Hair follicle dermal papilla cell (primary cell): ENCODE measurements at places on chromosomes 1 and 21. TPM values are rescaled to one million over a fixed set of nuclear protein-coding genes. Genes with fewer than 3 reads are reported as not detected.

A3GALT2 gene
- not detected in 2 replicates for total RNA-seq

PLEKHA6 gene
- 0.12 and 0.32 TPM in 2 replicates for total RNA-seq

CENPF gene
- 6.3 and 6.8 TPM in 2 replicates for total RNA-seq

ST6GALNAC5 gene
- total RNA-seq, result 81.5 and 135 TPM in 2 replicates

PTPN7 gene
- total RNA-seq, result not detected in 2 replicates

CDC7 gene
- total RNA-seq, result 2.2 and 3.9 TPM in 2 replicates

TMEM50B gene
- total RNA-seq, result 46.3 and 49.7 TPM in 2 replicates

IL12RB2 gene
- not detected in 2 replicates for total RNA-seq

SAMSN1 gene
- total RNA-seq, result not detected in 2 replicates

FOXD3 gene
- total RNA-seq, result not detected in 2 replicates

ELF3 gene
- total RNA-seq, result 0.49 and 0.81 TPM in 2 replicates

CDC42 gene
- total RNA-seq, result 432 and 437 TPM in 2 replicates

VWA1 gene
- total RNA-seq, result 2.4 and 3.4 TPM in 2 replicates
